Upper lobe of right lung (tissue), 1 donor: ENCODE measurements at places on chromosomes 1 and 21. TPM values are rescaled to one million over a fixed set of nuclear protein-coding genes. Genes with fewer than 3 reads are reported as not detected.

DNA sequence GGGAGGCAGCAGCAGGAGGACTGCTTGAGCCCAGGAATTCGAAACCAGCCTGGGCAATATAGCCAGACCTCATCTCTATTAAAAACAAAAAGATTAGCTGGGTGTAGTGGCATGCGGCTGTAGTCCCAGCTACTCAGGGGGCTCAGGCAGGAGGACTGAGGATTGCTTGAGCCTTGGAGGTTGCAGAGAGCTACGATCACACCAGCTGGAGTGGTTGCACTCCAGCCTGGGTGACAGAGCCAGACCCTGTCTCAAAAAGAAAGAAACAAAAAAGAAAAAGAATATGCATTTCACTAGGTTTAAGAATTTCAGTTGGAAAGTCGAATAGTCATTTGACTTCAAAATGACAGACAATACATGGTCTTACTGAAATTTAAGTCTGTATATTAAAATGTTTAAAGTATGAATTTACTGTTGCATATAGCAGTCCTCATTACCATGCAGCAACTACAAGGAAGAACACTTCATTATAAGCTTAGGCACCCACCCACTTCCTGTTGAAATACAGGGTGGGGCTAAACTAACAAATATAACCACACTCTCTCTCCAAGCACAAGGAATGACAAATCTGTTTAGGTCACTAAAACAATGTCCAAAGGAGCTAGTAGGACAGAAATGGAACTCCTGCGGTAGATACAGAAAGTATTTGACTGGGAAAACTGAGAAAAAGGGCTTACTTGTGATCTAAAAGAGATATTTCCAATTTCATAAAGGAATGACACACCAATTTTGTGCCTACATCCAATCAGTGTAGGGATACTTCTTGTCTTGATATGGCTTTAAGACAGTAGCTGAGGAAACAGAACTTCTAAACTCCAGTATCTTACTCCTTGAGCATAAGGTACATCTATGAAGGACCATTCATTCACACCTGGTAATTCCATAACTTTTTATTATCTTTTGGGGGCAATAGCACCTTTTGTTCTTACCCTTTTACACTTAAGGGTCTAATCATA lies 44.1 kb downstream of the GPR3 start:
- DNase-seq = no peak

GRCh38 chr1:154453574-154454352 lies 48.3 kb upstream of the TDRD10 start:
- no peak for DNase-seq

DNA sequence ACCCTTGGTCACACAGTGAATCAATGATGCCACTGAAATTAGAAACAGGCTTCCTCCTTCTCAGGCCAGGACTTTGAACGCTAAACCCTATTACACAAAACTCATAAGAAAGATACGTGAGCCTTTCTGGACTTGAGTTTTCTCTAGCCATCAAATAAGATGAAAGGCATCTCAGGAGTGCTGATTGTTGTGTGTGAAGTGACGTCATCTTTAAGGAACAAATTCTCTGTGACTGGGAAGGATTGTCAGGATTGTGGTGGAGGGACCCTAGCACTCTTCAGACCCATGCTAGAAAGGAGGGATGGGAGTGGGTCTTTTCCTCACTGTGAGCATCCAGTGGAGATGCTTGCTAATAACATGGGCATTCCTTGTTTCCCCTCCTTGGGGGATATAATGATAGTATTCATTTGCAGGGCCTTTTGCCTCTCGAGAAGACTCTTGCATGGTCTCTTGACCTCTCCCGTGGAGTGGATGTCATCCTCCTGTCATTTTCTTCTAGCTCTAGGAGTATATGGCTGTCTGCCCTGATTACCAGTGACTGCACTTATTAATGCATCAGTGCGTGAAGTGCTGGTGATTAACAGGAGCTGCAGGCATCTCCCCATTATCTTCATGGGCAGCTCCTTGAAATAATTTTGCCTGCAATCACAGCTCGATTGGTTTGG lies 39.9 kb downstream of the SPATA46 start:
- no peak for DNase-seq

DNA sequence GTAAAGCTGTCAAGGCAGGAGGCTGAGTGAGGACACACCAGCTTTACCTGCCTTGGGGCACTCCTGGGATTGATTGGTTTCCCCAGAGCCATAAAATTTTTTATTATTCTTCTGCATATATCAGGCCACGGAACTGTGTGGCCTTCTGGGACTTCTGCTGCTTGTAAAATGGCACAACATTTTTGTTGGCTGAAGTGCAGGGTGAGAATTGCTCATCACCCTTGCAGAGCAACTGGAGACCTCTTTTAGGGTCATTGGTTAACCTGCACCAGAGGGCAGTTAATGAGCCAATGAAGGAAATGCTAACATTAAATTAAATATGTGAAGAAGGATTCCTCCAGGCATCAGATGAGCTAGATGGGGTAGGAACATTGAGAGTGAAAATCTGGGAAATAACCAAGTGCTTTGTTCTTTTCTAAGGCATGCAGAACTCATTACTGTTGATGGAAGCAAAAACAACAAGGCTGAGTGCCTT lies 87.7 kb downstream of the LTN1 start:
- no peak for DNase-seq

DNA sequence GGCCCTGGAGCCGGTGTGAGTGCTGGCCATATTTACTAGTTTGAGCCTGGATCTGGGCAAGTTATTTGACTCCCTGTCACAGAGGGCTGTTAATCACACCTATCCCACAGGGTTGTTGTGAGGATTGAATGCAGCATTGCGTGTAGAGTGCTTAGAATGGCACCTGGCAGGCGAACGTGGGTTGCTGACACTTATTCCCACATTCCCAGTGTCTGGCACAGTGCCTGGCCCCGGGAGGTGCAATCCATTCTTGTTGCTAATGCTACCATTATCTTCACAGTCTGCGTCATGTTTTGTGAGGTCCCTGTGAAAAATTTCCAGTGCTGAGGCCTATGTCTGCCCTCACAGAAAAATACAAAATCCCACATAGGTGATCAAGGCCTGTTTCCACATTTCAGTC lies 66.1 kb downstream of the CD2 start:
- no peak for DNase-seq

GRCh38 chr21:35291973-35292627 lies 243.0 kb upstream of the RUNX1 start:
- no peak for DNase-seq

ANKRD45 gene
- total RNA-seq = 0.87 TPM

DNA sequence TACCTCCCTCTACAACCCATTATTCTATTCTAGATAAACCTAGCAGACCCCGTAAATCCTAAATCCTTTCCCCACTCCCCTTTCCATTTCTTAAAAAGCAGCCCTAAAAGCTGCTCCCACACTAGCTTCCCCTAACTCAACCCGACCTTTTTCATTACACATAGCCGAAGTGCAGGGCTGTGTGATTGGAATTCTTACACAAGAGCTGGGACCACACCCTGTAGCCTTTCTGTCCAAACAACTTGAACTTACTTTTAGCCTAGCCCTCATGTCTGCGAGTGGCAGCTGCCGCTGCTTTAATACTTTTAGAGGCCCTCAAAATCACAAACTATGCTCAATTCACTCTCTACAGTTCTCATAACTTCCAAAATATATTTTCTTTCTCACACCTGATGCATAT lies 19.6 kb upstream of the PDPN start:
- DNase-seq = no peak
